ENCODE measurements at places on chromosomes 6 and 20.

GRCh38 chr6:156262014-156262413, 515.2 kb upstream of the ARID1B start:
- no peak for DNase-seq

DNA sequence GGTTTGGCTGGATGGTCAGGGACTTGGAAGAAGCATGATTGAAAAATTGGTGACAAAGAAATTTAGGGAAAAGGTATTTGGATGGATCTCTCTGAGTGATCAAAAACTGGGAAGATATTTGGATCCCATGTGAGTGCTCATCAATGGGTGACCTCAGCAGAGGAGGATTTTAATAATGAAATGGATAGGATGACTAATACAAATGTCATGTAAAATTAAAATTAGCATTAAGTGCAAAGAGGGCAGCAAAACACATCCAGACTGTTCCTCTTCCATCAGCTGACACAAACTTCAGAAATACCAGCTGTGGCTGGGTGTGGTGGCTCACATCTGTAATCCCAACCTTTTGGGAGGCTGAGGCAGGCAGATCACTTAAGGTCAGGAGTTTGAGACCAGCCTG, 151.7 kb downstream of the THBS2 start:
- no peak for DNase-seq

DNA sequence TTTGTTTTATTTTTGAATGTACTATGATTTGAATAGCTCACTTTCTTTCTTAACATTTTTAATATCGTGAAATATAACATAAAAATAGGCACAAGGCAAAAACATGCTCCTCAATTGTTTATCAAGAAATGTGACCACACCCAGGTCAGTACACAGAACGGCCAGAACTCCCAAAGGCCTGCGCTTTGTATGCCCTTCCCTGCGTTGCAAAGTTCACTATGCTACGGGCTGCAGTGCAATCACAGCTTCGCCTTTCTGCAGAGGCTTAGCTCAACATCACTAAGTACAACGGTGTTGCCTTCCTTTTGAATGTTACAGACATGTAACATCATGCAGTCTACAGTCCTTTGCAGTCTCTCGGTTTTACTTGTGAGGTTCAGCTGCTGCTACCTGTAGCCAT, 333.4 kb downstream of the THBS2 start:
- DNase-seq: no peak

DNA sequence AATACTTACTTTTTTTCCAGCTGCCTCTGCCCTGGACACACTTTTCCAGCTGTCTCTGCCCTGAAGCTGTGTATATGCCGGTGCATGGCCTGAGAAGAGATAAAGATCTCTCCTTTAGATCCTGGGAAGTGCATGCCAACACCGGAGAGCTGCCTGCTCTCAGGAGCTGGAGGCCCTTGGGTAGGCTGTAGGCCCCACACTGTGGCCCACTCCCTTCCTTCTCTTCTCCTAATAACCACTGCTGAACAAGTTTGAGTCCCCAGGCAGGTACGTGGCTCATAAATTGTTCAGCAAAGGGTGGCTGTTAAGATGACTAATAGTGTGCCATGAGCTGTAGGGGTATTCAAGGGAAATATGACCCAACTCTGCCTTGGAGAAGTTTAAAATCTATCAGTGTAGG, 102.5 kb downstream of the CD24 start:
- DNase-seq: no peak

- no peak for DNase-seq
Measured at GRCh38 chr6:134964451-134965203, 14.7 kb upstream of the ALDH8A1 start.

DNA sequence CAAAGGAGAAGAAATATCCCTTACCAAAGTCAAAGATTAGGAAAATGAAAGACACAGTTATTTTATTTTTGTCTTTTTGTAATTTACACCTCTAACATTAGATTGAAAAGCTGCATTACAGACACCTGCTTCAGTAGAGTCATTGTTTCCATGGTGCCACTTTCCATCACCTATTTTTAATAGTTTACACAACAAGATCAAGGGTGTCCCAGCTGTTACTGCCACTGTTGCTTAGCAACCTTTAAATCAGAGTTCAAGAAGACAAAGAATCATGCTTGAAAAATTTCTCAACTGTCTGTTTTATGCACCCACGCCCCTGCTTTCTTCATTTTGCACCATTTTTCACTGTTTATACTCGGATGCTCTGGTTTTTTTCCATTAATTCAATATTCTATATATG, 668.2 kb upstream of the GJE1 start:
- no peak for DNase-seq

GRCh38 chr6:34237316-34237721, 646 bp downstream of the HMGA1 start:
- no peak for DNase-seq

- DNase-seq: no peak
Measured at GRCh38 chr6:154868143-154868594, 126.9 kb upstream of the TIAM2 start.

DNA sequence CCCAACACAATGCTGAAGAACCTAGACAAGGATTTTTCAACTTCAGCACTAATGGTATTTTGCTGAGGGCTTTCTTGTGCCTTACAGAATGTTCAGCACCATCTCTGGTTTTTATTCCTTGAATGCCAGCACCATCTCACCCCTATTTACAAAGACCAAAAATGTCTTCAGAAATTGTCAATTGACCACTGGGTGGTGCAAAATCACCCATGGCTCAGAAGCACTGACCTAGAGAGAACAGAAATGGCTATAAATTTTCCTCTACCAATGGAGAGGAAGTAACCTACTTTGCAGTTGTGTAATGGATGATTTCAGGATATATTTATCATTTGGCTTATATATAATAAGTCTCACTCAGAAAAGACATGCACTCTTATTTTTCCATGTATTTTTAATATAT, 431.0 kb upstream of the IRAK1BP1 start:
- no peak for DNase-seq

GRCh38 chr20:33377366-33377765, 24.0 kb downstream of the CDK5RAP1 start:
- no peak for DNase-seq

GRCh38 chr6:21666853-21667681, 73.5 kb downstream of the SOX4 start:
- DNase-seq: no peak

DNA sequence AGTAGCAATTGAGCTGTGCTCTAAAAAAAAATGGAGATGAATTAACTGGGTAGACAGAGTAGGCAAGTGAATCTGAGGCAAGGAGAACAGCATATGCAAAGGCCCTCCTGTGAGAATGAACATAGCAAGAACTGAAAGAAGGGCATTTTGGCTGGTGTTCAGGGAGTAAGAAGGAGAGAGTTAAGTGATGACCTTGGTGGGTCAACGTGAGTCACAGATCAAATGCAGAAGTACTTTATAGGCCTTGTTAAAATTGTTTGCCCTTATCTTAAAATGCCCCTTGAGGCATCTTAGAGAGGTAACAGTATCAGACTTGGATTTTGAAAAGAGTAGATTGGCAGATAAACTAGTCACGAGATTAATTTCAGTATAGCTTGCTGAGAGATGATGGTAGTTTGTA, 24.5 kb downstream of the NDUFAF5 start:
- no peak for DNase-seq

DNA sequence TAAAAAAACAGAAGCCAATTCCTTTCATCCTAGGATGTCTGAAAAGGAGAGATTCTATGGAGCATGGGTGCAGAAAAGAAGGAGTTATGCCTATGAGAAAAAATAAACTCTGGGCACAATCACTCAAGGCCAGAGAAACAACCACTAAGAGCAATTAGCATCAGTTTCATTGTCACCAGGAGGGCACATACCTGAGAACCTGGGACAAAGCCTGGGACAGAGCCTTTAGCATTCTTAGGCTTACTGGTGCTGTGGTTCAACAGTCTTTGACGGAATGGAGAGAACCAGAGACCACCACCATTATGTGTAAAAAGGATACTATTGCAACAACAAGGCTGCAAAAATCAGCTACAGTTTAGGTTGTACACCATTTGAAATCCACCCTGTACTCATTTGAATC, 29.4 kb upstream of the BCKDHB start:
- no peak for DNase-seq

DNA sequence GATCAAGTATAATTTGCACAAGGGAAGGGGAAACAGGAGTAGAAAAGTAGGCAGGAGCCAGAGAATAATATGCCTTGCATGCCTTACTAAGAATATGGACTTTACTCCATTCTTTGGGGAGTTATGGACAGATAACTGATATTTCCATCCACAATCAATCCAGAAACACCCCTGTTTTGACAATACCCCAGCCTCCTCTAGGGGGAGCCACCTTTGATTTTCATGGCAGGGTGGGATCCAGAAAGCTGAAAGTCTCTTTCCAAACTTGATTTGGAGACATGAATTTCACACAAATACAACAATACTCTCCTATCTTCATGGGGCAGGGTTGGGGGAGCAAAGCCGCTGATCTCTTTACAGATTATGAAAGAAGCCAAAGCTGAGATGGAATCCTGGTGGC, 404.1 kb downstream of the FOXA2 start:
- DNase-seq: no peak

DNA sequence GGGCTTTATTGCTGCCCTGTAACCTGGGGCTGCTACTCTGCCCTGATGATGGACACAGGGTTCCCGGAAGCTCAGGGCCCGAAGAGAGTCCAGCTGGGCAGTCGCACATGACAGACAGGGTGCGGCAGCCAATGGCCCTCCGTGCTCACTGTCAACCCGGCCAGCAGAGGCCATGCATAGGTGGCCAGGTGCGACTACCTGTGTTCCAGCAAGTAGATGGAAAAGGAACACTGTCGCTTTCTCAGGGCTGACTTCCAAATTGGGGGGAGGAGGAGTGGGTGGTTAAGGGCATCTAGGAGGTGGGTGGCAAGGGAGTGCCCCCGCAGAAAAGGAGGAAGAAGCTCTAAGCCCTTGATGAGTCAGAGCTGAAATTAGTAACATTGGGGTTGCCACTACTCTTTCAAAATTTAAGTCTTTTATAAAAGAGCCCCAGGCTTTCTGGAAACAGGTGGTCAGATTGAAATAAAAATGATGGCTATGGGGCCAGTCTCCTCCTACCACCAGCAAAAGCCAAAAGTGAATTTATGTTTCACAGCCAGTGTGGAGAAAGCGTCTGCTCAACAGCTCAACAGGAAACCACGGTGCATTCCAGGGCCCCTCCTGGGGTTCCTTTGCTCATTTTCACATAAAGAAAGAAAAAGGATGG, 2.3 kb upstream of the RAMACL start:
- DNase-seq: no peak

GRCh38 chr6:7311917-7312615, 933 bp downstream of the SSR1 start:
- no peak for DNase-seq

GRCh38 chr6:11747021-11747420, 31.6 kb downstream of the ADTRP start:
- DNase-seq: no peak
